ENCODE measurements at places on chromosomes 1 and 21.

GRCh38 chr1:10678852-10679251 lies 117.6 kb downstream of the CASZ1 start:
- no peak for DNase-seq

DNA sequence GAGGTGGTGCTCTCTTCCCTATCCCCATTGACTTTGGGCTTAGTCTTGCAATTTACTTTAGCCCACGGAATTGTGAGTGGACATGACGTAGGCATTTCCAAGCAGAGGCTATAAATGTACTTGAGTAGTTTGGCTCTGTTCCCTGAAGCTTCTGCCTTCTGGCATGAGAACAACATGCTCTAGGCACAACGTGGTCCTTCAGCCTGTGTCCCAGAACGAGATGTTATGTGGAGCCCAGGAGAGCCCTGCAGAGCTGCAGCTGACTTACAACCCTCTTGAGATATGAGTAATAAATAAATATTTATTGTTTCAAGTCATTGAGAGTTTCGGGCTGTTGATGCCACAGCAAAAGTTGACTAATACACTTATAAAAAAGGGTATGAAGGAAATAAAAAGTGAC lies 105.2 kb upstream of the HMGB4 start:
- peak; percentile 20 for DNase-seq

- peak; percentile 43 for DNase-seq
Measured at GRCh38 chr1:56304975-56305374, 274.4 kb downstream of the PLPP3 start.

DNA sequence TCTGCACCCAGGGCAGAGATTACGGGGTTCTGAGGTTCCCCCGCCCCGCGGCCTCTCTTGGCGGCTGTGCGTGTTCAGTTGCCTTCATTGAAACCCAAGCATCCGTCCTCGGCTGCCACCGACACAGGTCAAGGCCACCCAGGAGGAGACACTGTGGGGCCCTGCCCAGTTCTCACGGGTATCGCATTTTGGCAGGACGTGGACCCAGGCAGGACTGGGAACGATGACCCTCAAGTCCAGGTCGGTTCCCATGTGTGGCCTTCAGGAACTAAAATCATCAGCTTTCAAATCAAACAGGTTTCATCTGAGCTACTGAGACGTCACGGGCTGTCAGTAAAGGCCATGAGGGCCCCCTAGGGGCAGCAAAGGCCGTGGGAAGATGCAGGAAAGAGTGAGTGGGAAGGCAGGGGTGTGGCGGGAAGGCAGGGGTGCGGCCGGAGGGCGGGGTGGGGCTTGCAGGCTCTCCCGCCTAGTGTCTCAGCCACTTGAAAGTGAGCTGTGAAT lies 7.0 kb upstream of the C1orf174 start:
- no peak for DNase-seq

GRCh38 chr21:34636961-34637360 lies 22.0 kb upstream of the RCAN1 start:
- DNase-seq = no peak

- no peak for DNase-seq
Measured at GRCh38 chr1:5494518-5494917, 497.7 kb downstream of the NPHP4 start.

DNA sequence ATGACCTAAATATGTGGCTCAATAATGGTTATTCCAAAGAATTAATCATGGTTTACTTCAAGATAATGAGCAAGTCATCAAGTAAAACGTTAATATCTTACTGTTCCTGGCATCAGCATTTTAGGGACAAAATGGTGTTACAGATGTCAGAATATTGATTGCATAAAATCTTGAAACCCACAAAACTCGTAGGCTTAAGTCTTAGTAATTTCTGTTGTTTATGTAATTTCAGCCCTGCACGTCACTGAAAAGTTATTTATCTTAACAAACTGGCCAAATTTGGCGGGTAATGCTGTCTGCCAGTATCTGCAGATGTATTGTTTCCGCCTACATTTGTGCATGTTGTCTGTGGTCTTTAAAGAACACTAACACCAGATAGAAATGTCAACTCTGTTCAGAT lies 25.8 kb downstream of the CDC7 start:
- peak; percentile 27 for DNase-seq

GRCh38 chr1:179327679-179328078 lies 34.1 kb downstream of the SOAT1 start:
- no peak for DNase-seq

DNA sequence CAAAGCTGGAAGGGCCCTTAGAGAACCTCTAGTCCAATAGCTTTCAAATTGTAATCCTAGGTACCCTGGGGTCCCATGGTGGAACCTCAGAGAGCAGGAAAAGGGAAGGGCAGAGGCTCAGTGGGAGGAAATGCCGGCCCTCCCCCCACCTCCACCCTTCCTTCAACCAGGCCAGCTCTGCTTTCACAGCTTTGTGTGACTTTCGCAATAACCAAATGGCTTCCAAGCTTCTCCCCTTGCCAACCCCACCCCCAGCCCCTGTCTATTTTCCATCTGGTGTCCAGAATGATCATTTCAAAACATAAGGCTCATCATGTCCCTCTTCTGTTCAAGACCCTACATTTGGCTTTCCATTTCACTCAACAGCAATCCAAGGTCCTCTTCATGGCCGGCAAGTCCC lies 74.4 kb downstream of the CD58 start:
- no peak for DNase-seq

DNA sequence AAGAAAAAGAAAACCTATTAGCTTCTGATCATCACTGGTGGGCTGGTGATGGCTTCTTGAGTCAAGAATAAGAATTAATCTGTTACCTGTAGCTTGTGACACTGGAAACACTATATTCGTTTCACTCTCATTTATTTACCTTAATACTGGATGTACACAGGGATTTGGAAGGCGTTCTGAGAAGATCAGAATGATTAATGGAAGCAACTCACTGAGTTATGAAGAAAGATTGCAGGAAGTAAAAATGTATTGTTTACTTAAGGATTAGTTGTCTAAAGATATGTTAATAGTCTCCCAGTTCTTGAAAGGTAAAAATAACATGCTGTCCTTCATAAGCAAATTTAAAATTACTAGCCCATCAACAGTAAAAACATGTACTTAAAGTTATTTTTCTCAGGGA lies 644.9 kb upstream of the NCAM2 start:
- DNase-seq = no peak

- DNase-seq = peak; percentile 39
Measured at GRCh38 chr1:31696242-31696641, 7.6 kb downstream of the COL16A1 start.

DNA sequence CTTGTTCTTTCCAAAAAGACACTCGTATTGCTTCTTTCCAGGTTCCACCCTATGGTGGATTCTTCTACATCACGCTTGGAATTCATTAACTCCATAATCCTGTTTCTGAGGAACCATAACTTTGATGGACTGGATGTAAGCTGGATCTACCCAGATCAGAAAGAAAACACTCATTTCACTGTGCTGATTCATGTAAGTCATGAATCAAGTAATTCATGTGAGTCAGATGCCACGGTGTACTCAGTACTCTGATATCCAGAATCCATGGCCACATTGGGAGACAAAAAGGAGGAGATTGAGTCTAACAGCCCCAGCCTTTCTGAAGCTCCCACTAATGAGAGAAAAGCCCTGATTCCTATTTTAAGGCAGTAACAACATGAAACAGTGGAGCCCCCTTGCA lies 7.4 kb downstream of the CHI3L2 start:
- no peak for DNase-seq

DNA sequence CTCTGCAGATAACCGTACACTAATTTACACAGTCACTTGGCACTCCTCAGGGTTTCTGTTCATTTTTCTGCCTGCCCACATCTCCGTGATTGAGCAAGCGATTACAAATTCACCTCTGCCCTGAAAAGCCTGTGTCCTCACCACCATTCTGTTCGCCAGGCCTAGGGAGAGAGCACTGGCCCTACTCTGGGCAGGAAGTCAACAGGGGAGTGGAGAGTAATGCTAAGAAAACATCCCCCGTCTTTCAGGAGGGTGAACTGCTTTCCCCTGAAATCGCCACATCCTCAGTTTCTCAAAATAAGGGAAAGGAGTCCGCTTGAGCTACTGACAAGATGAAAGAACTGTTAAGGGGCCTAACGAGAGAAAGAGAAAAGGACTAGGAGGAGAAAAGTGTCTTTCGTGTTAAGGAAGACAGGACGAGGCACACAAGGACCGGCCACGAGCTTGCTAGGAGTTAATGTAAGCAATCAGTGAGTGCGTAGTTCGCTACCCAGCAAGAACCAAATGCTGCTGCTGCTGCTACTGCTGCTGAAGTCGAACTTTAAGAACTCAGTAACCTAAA lies 632 bp downstream of the PEX19 start:
- no peak for DNase-seq

DNA sequence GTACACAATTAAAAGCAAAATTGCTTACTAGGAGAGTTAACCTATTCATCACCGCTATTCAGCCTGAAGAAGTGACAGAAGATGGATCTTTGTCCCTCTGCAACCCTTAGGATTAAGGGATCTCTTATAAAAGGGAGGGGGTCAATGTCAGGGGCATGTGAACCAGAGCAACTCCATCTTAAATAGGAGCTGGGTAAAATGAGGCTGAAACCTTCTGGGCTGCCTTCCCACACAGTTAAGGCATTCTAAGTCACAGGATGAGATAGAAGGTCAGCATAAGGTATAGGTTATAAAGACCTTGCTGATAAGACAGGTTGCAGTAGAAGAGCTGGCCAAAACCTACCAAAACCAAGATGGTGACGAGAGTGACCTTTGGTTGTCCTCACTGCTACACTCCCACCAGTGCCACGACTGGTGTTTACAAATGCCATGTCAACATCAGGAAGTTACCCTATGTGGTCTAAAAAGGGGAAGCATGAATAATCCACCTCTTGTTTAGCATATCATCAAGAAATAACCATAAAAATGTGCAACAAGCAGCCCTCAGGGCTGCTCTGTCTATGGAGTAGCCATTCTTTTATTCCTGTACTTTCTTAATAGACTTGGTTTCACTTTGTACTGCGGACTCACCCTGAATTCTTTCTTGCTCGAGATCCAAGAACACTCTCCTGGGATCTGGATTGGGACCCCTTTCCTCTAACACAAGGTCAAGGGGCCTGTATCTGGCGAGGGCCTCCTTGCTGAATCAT lies 35.3 kb upstream of the NEK2 start:
- no peak for DNase-seq

GRCh38 chr1:153649863-153650235 lies 8.7 kb upstream of the SNAPIN start:
- DNase-seq = no peak

- peak; percentile 39 for DNase-seq
Measured at GRCh38 chr1:213327017-213327667, 276.1 kb downstream of the RPS6KC1 start.

- no peak for DNase-seq
Measured at GRCh38 chr21:35211782-35212181, 162.7 kb upstream of the RUNX1 start.

GRCh38 chr1:235423214-235423652 lies 56.0 kb downstream of the TBCE start:
- DNase-seq = no peak

- no peak for DNase-seq
Measured at GRCh38 chr1:177615251-177615650, 354.6 kb downstream of the SEC16B start.

GRCh38 chr1:8813016-8813763 lies 4.2 kb downstream of the RERE start:
- no peak for DNase-seq

DNA sequence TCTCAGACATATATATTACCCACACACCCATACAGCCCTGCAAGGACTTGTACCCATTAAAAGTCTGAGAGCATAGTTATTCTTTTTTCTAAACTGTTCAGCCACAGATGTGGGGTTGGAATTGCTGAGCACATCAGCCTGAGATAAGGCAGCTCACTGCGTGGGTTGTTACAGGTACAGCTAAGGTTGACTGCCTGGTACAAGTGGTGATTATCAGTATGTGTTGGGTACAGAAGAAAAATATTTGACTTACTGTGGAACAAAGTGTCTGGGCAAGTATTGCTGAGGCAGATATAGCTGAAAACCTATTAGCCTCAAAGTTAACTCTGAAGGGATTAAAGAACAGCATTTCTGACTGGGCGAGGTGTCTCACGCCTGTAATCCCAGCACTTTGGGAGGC lies 5.0 kb downstream of the STX12 start:
- DNase-seq = no peak

- DNase-seq = no peak
Measured at GRCh38 chr21:35603494-35603893, 456.8 kb downstream of the SETD4 start.

- no peak for DNase-seq
Measured at GRCh38 chr1:39333296-39333695, 128.8 kb downstream of the MACF1 start.

DNA sequence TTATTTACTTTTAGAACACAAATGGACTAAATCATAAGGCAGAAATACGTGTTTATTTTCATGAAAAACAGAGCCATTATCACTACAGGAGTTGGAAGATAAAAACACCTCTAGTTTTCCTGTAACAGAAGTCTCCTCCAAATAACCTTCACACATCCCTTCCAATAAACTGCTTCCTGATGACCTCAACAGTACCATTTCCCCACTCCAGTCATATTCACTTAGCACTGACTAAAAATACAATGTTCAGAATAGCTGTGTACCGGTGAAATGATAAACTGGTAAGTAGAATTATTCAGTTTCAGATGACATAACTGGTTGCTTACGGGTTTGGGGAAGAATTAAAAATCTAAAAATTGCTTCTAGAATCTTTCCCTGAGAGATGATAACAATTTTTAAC lies 137.9 kb downstream of the DENND1B start:
- no peak for DNase-seq

GRCh38 chr21:29302359-29302875 lies 3.7 kb downstream of the BACH1 start:
- DNase-seq = no peak

DNA sequence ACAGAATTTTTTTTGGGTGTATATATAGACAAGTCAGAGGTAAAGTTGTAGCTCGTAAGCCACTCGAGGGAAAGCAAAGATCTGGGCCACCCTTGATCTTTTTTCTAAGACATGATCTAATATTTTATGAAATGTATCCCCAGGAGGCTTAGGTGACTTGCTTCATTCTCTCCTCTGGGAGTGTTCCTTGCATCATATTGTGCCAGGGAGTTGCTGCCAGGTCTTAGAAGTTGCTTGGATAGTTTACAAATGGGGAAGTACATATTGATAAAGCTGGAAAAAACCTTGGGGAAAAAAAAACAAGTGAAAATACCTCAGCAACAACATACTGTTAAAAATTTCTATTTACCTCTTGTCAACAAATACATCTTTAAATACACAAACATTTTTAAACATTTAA lies 110.9 kb upstream of the CYYR1 start:
- DNase-seq = no peak

DNA sequence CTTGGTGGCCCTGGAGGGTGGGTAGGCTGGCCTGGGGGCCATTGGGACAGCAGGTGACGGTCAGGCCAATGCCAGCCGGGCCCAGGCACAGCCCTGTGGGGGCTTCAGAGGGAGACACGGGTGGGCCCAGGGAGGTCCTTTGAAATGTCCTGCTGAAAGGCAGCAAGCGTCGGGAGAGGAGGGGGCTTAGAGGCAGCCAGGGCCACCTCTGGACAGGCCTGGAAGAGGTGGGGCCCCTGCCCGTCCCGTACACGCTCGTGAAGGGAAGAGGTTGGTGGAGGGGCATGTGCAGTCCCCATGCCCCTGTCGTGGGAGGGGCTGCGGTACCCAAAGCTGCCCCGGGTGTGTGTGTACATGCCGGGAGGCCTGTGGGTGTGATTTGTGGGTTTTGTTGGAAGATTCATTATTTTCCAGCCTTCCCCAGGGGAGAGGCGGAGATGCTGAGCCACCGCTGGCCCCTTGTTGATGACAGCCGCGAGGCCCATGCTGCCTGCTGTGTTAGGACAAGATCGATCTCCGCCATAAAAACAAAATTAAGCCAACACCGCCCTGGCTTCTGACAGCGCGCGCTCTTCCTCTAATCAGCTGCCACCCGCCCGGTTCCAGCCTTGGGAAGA lies 3.4 kb upstream of the PLCH2 start:
- no peak for DNase-seq

GRCh38 chr1:99919220-99919619 lies 50.6 kb upstream of the SLC35A3 start:
- DNase-seq = no peak

All from mucosa of gallbladder (tissue), 1 donor.